ENCODE measurements at places on chromosomes 5 and 9. TPM values are rescaled to one million over a fixed set of nuclear protein-coding genes. Genes with fewer than 3 reads are reported as not detected.

Gene RAI14
- 33.7 TPM for total RNA-seq

Gene CCDC183
- 0.71 TPM for total RNA-seq

Gene IFNE
- not detected for total RNA-seq

Gene HSPB3
- not detected for total RNA-seq

Gene SV2C
- total RNA-seq, result not detected

Gene SPAG8
- total RNA-seq, result 0.61 TPM

Gene ZNF79
- total RNA-seq, result 6.1 TPM

Gene TNC
- total RNA-seq, result 32.6 TPM

Gene ANKRD34B
- 0.10 TPM for total RNA-seq

Gene SLC25A2
- total RNA-seq, result 0.61 TPM

Gene OLFML2A
- total RNA-seq, result 10.7 TPM

Gene C7
- total RNA-seq, result 326 TPM

Gene SNAPC4
- total RNA-seq, result 6.3 TPM

DNA sequence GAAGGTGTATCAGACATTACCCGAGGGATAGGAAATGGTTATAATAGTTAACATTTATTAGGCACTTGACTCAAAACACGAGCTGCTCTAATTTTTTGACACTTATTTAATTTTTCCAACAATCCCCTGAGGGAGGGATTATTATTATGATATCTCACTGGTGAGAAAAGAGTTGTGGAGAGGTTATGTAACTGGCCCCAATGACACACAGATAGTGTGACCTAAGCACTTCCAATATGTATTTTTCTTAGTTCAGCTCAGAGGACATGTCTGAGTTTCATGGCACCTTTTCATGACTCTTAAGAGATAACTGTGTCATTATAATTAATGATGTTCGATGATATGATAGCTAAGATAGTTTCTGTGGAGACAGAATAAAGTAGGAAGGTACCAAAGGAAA lies 86.9 kb downstream of the PTCD2 start:
- DNase-seq, result no peak

DNA sequence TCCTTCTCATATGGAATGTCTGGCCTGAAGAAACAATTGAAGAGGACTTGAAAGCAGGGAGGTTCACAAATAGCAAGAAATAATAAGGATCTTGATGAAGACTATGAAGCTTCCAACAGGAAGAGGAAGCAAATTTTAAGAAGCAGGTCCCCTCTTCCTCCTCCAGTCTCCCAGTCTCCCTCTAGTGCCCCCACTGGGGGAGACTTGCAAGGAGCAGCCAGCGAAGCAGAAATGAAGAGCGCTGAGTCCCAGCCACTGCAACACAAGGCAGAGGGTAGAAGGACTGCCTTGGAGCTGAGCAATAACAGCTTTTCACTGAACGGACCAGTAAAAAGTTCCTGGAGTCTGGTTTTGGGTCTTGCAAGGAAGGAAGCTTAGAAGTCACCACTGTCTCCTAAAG lies 32.6 kb upstream of the ACO1 start:
- no peak for DNase-seq

DNA sequence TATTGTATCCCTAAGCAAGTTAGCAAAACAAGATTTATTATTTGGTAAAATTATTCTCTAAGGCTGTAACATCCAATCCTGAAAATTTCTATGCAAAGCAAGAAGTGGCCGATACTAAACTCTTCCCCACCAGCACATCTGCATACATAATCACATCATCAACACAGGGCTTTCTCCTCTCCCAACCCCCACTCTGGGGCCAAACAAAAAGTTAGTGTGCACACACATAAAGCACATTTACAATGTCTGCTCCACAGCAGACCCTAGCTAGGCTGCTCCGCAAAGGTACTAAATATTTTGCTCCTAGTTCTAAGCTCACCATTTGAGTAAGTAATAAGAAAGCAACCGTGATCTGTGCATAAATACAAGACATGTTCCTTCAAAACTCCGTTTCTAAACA lies 3.6 kb downstream of the RNF130 start:
- DNase-seq, result no peak

DNA sequence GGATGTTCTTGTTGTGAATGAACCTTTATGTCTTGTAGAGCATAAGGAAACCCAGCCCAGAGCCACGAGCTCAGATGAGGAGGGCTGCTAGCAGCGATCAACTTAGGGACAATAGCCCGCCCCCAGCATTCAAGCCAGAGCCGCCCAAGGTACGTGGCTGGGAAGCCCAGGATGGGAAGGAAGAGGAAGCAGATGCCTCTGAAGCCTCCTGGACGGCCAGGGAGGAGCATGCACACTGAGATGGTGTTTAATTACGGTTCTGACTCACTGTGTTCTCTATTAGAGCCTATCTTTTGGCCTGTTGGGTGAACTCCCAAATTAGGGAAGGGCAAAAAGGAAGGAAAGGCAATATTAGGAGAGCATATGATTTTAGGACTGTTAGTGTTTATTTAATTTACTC lies 75.3 kb downstream of the TJP2 start:
- DNase-seq, result no peak

DNA sequence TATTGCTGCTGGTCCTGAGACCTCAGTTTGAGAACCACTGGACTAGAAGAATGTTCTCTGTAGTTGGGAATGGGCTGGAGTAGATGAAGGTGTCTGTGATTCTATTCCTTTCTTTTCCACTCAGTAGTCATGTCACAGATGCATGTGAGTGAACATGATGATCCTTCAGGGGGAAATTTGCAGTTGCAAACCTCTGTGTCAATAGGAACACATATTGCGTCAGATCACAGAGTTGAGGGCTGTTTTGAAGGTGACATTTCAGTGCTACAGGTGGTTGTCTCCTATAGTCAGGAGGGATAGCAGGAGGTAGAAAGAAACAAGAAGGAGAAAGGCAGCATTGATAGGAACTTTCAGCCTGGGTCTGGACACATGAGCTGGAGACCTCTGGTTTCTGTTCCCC lies 239.3 kb downstream of the ARHGEF28 start:
- DNase-seq, result no peak

GRCh38 chr5:542319-543311 lies 18.4 kb upstream of the SLC9A3 start:
- no peak for DNase-seq

- DNase-seq, result no peak
These were observed 67.7 kb upstream of the CCL21 start for GRCh38 chr9:34777666-34778065.

GRCh38 chr9:77023726-77024125 lies 4.3 kb downstream of the FOXB2 start:
- no peak for DNase-seq

- DNase-seq, result no peak
These were observed 62.4 kb downstream of the SERINC5 start for GRCh38 chr5:80193401-80193800.

DNA sequence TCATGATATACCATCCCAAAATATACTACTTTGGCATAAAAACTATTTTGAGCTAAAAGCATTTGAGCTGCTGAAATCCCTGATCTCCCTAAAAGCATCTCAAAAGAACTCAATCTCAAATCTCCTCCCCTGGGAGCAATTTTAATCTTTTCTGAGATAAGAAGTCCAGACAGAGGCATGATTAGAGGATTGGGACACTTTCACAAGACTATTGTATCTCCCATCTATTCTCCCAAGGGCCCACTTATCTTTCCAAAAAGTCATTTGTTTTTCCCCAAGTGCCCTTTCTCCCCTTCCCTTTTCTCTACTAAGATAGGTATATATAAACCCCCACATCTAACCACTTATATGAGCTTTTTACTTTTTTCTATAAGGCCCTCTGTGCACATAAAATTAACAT lies 79.7 kb downstream of the ALDH7A1 start:
- no peak for DNase-seq

DNA sequence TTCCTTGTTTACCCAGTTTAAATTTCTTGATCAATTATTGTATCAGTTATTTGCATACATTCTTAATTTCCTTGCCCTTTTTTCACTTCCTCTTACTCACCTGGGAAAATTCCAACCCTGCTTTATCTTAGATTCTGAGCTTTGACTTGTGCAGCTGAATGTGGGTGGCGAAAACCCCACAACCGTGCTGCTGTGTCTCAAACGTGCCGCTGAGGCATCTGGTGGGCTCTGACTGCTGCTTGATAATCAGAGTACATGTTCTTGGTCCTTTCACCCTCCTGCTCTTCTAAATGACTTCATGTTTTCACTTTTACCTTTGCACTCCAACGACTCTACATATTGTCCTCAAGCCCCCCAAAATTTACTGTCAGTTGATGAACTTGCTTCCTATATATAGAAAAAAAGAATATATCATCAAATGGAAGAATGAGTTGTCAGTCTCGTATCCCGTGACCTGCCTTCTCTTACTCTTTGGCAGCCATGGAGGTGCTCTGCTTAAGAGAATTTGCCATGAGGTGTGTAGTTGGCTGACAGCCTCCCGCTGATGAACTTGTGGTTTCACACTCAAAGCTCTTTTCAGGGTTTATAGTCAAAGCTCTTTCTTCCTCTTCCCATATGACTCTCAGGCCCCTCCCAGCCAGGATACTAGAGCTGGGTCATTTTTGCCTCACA lies 14.0 kb upstream of the JAK2 start:
- DNase-seq, result no peak

- peak; percentile 93 for DNase-seq
These were observed 9.0 kb downstream of the PRRC2B start for GRCh38 chr9:131402738-131403492.

DNA sequence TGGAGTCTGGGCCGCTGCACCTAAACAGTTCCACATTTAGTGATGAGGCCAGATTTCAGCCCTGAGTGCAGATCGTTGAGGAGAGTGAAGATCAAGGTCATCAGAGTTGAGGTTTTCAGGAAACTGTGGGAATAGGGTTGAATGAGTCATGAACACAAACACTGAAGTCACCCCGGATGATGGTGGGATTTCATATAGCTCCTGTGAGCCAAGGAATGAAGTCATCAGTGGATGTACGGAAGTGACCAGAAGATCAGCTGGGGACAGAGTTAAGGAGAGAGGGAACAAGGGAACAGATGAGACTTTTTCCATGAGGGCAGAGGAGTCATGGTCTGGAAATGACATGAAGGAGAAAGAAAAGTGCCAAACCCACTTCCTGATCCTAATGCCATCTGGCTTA lies 36.5 kb downstream of the PALM2AKAP2 start:
- no peak for DNase-seq

- DNase-seq, result no peak
These were observed 16.8 kb downstream of the AFAP1L1 start for GRCh38 chr5:149288436-149288835.

DNA sequence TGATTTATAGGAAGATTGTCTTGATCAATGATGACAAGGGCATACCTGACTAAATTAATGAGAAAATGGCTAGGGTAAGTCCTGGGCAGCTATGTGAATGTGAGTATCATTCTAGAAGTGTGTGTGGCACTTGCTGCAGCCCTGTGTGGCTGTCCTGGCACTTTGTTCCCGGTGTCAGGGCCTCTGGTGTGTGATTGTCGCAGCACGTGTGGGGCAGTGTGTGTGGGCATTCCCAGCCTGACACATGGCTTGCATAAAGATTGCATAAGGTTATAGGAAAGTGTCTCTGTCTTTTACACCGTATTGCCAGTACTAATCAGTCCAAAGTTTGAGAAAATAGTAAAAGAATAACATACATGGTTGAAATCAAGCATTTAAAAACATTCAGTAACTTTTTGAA lies 74.4 kb downstream of the TRIO start:
- DNase-seq, result no peak

All from mesenteric fat pad (tissue), 1 donor.